NCI-H2107 (cell line): ENCODE measurements at places on chromosomes 5 and 9.

- DNase-seq, result no peak
Observed at GRCh38 chr5:119954106-119954505, 324.7 kb downstream of the FAM170A start.

DNA sequence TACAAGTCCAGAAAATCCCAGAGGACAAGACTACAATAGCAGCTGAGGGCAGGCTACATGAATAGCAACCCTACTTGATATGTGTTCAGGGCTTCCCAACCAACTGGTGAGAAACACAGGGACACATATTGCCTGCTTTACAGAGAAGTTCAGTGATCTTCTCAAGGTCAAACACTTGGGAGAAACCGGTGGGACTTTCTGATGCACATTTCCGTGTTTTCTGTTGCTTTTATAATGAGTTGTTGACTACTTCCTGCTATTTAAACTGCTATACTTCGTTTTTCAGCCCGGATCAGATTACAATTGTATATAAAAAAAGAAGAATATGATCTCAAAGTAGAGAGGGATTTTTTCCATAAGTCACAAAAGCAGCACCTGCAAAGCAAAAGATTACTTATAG is 175.1 kb downstream of the SNX18 start:
- no peak for DNase-seq

DNA sequence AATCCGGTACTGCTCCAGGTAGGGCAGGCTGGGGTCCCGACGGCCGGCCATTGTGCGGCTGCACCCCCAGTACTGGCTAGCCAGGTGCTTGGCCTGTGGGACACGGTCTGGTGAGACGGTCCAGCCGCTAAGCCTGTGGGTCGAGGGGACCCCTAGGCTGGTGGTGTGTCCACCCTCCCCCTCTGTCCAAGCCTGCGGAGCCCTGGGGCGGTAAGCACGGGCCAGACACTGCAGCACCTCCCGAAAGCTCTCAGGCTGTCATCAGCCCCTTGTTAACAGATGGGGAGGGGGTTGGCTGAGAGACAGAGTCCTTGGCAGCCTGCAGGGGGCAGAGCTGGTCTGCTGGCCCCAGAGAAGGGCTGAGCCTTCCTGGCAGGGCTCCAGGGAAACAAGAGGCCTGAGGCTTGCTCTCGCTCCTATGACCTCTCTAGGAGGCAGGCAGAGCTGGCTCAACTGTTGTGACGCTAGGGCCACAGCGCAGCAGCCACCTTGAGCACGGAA is 11.8 kb upstream of the MRNIP start:
- DNase-seq, result no peak

DNA sequence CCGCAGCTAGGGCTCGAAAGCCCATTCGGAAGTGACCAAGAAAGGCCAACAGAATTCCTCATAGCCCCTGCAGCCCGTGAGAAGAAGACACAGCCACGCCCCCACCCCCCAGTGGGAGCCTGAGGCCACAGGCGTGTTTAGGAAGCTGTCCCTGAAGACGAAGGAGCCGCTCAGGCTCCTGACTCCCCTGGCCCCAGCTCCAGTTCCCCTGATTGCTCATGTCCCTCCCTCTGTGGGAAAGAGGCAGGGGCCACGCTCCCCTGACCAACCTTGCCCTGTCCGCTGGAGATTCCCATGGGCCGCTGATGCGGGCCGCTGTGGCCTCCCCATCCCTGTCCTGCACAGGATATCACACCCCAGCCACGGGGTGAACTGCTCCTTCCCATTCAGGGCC is 13.6 kb downstream of the ROPN1L start:
- DNase-seq, result no peak

DNA sequence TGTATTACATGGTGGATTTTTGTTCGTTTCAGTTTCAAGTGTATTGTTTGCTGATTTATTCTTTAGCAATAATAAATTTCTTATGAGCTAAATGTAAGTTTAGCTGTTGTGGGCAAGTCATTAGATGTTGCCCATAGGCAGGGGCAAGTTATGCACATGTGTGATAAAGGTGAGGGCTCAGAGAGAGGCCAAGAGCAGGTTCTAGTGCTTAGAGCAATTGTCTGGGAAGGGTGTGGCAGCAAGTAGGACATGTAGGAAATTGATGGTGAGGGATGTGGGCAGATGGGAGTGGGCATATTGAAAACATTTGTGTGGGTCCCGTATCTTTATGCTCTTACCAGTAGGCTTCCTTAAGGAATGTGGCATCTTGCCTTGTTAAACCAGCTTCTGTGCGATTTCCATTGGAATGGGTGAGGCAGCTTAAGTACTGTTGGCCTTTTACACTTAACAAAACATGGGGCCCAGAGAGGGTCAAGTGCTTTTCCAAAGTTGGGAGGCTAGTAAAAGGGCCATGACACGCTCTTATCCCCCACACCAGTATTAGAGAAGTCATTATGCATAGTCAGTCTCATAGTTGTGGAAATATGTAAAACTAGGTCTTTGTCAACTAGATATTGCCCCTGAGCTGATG is 60.6 kb downstream of the KDM4C start:
- no peak for DNase-seq
